CD8-positive, alpha-beta memory T cell (primary cell): ENCODE measurements at places on chromosomes 1 and 21. TPM values are rescaled to one million over a fixed set of nuclear protein-coding genes. Genes with fewer than 3 reads are reported as not detected.

GRCh38 chr1:78096976-78097375 is 51.2 kb downstream of the GIPC2 start:
- no peak for DNase-seq

DNA sequence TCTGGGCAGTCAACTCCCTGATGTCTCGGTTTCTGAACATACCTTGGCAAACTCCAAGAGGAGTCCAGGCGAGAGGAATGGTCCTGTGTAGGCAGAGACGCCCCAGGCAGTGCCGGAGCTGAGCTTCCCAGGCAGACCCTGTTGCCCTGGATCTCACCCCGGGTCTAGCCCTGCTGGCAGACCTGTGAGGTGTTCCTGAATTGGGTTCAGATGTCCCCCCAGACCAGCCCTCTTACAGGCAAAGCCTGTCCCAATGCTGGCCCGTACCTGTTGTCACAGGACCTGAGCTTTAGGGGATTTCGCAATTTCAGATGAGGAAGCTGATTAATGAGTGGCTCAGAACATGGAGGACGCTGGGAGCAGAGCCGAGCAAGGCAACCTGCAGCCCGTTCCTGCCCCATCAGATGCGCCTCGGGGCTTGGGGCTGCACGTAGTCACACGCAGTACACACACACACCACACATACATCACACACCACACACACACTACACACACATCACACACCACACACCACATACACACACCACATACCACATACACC is 38.5 kb upstream of the PDE9A start:
- peak; percentile 70 for DNase-seq

- no peak for DNase-seq
These were observed 15.7 kb downstream of the COL6A2 start for GRCh38 chr21:46113497-46114176.

DNA sequence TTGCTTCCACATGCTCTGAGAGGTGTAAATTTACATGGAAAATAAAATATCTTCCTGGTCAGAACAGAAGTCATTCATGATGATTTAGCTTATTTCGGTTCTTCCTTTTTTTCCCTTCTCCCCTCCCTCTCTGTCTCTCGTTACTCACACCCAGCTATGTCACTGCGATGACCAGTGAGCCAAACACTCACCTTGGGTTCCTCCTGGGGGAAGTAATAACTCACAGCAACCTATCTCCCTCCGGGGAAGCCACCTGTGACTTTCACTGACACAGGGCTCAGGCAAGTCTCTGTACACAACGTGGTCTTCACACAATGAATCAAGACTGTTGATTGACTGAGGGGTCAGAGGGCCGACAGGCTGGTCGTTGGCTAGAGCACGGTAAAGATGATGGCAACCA is 135.3 kb upstream of the VANGL1 start:
- DNase-seq, result no peak

DNA sequence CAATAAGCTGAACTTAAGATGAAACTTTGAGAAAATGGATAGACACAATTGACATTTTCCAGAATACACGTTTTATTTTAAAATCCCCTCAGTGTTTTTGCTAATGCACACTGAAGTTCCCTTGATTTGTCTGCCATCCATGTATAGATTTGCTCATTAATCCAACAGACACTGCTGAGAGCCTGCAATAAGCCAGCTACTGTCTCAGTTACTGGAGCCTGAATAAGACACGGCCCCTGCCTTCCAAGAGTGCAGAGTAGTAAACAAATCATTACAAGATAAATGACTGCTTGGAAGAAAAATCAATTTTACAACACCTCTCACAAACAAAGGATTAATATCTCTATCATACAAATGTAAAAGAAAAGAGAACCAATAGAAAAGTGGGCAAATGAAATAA is 130.1 kb downstream of the TLR5 start:
- no peak for DNase-seq

DNA sequence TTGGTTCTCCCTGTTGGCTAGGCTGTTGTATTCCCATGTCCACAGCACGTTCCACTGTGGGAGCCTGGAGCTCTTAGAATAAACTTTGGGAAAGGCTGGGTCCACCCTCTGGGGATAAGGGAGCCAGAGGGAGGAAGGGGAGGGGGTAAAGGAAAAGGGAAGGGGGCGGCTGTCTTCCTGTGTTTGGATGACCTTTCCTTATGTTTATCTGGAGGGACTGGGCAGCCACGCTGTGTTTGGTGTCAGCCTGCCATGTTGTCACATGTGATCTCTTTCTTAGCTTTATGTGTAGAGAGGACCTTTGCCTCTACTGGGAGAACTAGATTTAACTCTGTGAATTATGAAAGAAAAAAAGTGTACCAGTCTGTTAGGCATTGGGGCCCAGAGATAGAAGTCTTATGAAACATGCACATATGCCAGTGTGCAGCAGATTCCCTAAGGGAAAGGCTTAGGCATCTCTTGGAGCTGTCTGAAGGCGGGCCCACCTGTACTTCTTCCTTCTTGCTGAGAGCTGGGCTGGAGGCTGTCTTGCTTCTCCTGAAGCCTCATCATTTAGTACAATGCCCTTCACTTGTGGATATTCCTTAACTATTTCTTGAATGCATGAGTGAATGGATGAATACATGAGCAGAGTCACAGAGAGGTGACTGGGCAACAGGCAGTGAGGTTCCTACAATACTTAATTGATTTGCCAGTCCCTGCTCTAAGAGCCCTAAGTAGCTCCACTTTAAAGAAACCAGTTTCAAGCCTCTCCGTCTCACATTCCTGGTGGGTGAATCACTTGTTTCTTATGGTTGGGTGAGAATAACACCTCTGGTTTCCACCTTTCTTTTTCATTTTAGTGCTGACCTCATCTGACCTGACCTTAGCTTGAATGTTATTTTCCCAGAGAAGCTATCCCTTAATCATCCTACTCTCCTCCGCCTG is 62.5 kb upstream of the ARHGAP29 start:
- DNase-seq, result no peak

DNA sequence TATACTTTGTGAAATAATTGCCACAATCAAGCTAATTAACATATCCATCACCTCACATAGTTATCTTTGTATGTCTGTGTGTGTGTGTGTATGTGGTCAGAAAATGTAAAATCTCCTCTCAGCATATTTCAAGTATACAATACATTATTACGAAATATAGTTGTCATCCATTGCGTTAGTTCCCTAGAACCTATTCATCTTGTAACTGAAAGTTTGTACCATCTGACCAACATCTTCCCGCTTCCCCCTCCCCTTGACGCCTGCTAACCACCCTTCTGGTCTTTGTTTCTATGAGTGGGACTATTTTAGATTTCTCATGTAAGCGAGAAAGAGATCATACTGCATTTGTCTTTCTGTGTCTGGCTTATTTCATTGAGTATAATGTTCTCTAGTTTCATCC is 455.3 kb downstream of the KCNT2 start:
- DNase-seq, result no peak

DNA sequence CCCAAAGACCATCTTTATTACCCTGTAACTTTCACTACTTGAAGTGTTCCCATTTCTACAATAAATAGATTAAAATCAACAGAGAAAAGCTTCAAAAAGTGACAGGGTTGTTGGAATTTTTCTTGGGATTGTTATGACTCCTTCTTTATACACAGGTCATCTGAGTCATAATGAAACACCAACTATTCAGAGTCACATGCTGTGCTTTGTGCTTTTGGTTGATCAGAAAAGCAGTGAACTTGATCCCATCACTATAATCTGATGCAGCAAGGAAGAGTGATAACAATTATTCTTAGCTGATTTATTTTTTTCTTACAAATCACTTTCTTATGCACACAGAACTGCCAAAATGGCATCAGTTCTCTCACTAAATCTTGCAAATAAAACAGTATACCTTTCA is 422.9 kb downstream of the PTBP2 start:
- DNase-seq, result no peak

DNA sequence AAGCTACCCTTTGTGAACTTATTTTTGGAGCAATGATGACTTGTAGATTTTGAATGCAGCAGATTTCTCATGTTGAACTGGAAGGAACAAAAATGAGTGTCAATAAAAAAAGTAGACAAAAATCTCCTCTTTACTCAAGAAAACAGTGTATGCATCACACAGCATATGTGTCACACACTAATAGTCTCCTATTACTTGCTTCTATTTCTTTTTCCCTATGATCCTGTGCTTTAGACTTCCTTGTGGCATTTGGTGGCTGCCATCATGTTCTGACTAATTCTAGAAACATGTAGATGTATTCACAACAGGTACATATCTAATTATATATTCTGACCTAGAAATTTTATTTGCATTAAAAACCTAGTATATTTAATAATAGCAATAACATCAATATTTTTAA is 14.3 kb downstream of the RC3H1 start:
- DNase-seq, result no peak

GRCh38 chr1:205316161-205316566 is 5.4 kb downstream of the NUAK2 start:
- DNase-seq, result no peak

DNA sequence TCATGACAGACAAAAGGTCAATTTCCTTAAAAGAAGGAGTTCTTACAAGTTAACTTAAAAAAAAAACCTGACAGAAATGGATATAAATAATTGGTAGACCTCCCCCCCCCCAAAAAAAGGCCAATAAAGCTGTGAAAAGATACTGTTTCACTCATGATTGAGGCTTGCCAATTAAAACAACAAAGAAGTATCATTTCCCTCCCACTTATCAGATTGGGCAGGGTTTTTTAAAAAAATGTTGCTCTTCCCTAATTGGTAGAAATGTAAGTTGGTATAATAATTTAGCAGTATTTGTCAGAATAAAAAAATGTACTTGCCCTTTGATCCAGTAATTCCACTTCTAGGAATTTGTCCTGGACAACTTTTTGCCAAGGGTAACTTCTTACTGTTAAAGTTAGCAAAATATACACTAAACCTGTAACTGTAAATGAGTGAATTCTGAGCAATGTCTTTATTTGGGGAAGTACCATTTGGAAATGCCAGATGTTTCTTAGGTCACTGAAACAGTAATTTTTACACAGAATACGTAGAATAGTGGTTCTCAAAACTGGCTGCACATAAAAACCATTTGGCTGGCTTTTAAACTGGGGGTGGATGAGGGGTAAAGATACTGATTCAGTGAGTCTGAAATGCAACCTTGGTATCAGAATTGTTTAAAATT is 17.5 kb downstream of the RNF2 start:
- DNase-seq, result no peak

GRCh38 chr1:42379794-42380585 is 602 bp upstream of the RIMKLA start:
- peak; percentile 1 for DNase-seq

DNA sequence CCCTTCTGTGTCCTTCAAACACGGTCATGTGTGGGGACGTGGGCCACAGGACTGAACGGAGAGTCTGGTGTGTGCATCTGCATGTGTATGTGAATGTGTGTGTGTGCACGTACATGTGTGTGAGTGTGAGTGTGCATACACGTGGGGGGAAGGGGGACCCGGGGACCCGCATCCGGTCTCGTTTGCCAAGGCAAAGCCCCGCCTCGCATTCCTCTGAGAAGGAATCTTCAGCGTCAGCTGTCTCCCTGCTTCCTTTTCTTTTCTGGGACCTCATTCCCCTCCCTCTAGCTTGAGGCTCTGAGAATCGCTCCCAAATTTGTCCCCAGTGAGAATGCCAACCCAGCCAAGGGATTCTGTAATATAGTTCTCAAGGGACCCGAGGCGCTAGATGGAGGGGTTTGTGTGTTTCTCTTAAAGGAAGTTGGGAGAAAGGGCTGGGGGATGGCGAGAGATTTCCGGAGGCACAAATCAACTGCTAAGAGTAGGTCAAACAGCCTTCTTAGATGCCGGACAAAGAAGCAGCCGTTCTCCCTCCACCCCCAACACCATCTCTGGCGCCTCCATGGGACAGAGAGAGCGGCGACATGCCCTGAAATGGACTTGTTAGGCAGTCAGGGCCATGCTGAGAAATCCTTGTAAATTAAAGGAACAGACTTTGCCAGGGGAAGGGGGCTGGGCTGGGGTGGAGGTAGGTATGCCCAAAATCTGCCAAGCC is 6.6 kb downstream of the IFFO2 start:
- peak; percentile 31 for DNase-seq

DNA sequence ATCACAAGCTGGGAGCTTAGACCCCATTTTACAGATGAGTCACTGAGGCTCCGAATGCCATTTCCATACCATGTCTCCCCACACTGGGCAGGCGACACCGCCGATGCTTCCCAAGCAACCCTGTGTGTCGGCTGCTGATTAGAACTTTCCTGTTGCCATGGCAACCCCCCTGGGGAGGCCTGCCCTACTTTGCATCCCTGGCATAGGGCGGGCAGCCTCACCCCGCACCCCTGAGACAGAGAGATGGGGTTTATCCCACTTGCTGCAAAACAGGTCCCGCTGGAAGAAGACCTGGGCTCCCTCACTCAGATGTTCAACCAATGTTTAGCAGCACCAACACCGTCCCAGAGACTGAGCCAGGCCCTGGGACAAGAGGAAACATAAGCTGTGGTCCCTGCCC is 81.5 kb downstream of the CAMK2N1 start:
- DNase-seq, result no peak

- no peak for DNase-seq
These were observed 61.8 kb downstream of the RUNX3 start for GRCh38 chr1:24868016-24868875.

DNA sequence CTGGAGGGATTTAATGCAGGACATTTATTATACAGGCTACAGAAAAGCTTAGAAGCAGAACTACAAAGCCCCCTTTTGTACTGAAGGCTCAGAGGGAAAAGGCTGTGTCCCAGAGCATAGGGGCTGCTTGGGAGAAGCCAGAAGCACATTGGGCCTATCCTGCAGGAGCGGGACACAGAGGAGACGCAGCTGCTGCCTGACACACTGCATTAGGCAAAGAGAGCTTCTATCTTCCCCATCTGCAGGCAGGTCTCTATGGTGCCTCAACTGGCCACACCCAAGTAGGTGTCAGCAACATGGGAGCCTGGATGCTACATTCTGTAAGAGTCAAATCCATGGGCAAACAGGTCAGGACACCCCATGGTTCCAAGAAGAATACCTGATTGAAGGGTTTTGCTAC is 595.9 kb downstream of the AJAP1 start:
- no peak for DNase-seq

- DNase-seq, result no peak
These were observed 69.6 kb upstream of the C1orf105 start for GRCh38 chr1:172350856-172351255.

Gene GJA5
- polyA plus RNA-seq, result not detected

Gene LDLRAD1
- polyA plus RNA-seq, result not detected

Gene NGF
- not detected for polyA plus RNA-seq

Gene MRPS21
- 80.1 TPM for polyA plus RNA-seq

Gene RGS8
- polyA plus RNA-seq, result not detected

Gene OR14I1
- not detected for polyA plus RNA-seq

Gene CD2
- 440 TPM for polyA plus RNA-seq

Gene KPRP
- polyA plus RNA-seq, result not detected

Gene CD53
- polyA plus RNA-seq, result 1,104 TPM

Gene USF1
- polyA plus RNA-seq, result 6.7 TPM

Gene S100A7A
- not detected for polyA plus RNA-seq

Gene LCE1B
- not detected for polyA plus RNA-seq

Gene CD1E
- not detected for polyA plus RNA-seq

Gene KCNJ9
- polyA plus RNA-seq, result not detected
